Natural killer cell treated with Interleukin-12 subunit alpha and Interleukin-12 subunit beta and Interleukin-15 and Interleukin-18, amount 100 ng/mL, for 72 hours (primary cell): ENCODE measurements at places on chromosomes 1 and 21.
A peak's percentile ranks its signal among the peaks of the same experiment; 100 is the strongest.

DNA sequence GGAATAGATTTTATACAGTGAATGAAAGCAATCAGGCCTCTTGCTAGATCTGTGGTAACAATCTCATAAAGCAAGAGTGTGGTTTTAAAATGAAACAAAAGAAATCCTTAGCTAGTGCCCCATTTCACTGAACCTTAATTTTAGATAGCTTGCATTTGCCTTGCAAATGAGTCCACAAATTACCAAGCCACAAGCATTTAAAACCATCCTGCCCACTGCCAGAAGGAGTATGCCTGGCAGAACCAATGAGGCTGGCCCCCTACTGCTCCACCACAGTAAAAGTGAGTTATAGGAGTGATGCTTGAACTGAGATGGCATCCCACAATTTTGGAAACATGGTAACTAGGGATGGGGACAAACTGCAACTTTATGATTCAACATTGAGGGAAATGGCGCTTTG is 206.4 kb upstream of the LMO4 start:
- H3K4me1 ChIP-seq: peaks cover 4% of the 10 kb centered on the region
- H3K27me3 ChIP-seq: no peaks in the 10 kb centered on the region
- DNase-seq: no peak
- H3K27ac ChIP-seq: no peak overlapping the region
- H3K4me3 ChIP-seq: no peak overlapping the region

GRCh38 chr1:156705321-156705917 is at the start of gene CRABP2:
Gene CRABP2, minus strand, starts transcription at chr1:156705583. Its CDS starts 137 bp downstream, at chr1:156705446.
- H3K27me3 ChIP-seq: peaks cover 13% of the 10 kb centered on the region
- H3K4me1 ChIP-seq: no peaks in the 10 kb centered on the region
- H3K4me3 ChIP-seq: peak within 1 kb of the TSS; percentile 55
- H3K36me3 ChIP-seq: no peaks in the 10 kb centered on the region

- peaks cover 5% of the 10 kb centered on the region for H3K27me3 ChIP-seq
- no peaks in the 10 kb centered on the region for H3K36me3 ChIP-seq
- no peak overlapping the region for H3K4me3 ChIP-seq
- no peak for DNase-seq
- H3K4me1 ChIP-seq: peaks cover 10% of the 10 kb centered on the region
- H3K27ac ChIP-seq: no peak overlapping the region
Observed at GRCh38 chr1:46816930-46817329, 18.1 kb downstream of the CYP4B1 start.

DNA sequence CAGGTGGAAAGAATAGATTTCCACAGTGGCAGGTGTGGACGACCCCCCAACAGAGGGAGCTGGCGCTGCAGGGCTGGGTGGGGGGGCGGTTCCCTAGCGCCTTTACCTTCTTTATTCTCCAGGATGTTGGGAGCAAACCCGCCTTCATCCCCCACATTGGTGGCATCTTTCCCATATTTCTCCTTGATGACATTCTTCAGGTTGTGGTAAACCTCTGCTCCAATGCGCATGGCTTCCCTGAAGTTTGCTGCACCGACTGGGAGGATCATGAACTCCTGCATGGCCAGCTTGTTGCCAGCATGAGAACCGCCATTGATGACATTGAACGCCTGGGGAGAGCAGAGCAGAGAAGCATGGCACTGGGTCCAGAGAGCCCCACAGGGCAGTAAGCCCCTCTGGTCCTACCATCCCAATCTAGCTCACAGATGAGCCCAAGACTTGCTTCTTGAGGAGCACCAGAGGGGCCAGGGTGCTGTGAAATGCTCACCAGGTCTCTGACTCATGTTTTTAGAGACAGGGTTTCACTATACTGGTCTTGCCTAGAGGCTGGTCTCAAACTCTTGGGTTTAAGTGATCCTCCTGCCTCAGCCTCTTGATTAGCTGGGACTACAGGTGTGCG is 12.2 kb downstream of the ENO1 start:
- peaks cover 40% of the 10 kb centered on the region for H3K36me3 ChIP-seq
- H3K27me3 ChIP-seq: no peaks in the 10 kb centered on the region
- DNase-seq: no peak
- H3K4me1 ChIP-seq: peaks cover 30% of the 10 kb centered on the region
- H3K27ac ChIP-seq: peak overlapping the region; percentile 35

- H3K36me3 ChIP-seq: no peaks in the 10 kb centered on the region
- DNase-seq: no peak
- peak overlapping the region; percentile 75 for H3K4me3 ChIP-seq
- peaks cover 44% of the 10 kb centered on the region for H3K4me1 ChIP-seq
- peaks cover 31% of the 10 kb centered on the region for H3K27me3 ChIP-seq
Observed at GRCh38 chr1:25615563-25616094, 962 bp upstream of the MAN1C1 start.

- H3K27ac ChIP-seq: peak overlapping the region; percentile 97
- peaks cover 24% of the 10 kb centered on the region for H3K36me3 ChIP-seq
- H3K4me3 ChIP-seq: peak overlapping the region; percentile 99
- H3K27me3 ChIP-seq: no peaks in the 10 kb centered on the region
- H3K4me1 ChIP-seq: peaks cover 72% of the 10 kb centered on the region
- DNase-seq: no peak
Observed at GRCh38 chr1:87333692-87334347, 5.1 kb downstream of the LMO4 start.

DNA sequence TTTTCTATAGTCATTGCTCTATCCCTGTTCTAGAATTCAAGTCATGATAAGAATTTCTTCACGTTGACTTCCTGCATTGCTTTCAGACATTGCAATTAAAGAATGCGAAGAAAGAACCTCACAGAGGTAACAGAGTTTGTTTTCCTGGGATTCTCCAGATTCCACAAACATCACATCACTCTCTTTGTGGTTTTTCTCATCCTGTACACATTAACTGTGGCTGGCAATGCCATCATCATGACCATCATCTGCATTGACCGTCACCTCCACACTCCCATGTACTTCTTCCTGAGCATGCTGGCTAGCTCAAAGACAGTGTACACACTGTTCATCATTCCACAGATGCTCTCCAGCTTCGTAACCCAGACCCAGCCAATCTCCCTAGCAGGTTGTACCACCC is 10.6 kb downstream of the APCS start:
- DNase-seq: no peak
- H3K36me3 ChIP-seq: no peaks in the 10 kb centered on the region
- H3K27ac ChIP-seq: no peak overlapping the region

- H3K27me3 ChIP-seq: peaks cover 74% of the 10 kb centered on the region
- H3K4me1 ChIP-seq: no peaks in the 10 kb centered on the region
- H3K36me3 ChIP-seq: peaks cover 18% of the 10 kb centered on the region
- H3K4me3 ChIP-seq: no peak overlapping the region
- DNase-seq: no peak
Observed at GRCh38 chr21:36684957-36685714, 13.8 kb upstream of the SIM2 start.
